ENCODE measurements at places on chromosomes 2 and 18.

- DNase-seq, result no peak
Measured at GRCh38 chr2:98486374-98486981, 41.8 kb downstream of the INPP4A start.

- DNase-seq, result no peak
Measured at GRCh38 chr2:163626639-163627109, 109.1 kb downstream of the FIGN start.

- DNase-seq, result no peak
Measured at GRCh38 chr2:51231071-51231470, 199.1 kb upstream of the NRXN1 start.

DNA sequence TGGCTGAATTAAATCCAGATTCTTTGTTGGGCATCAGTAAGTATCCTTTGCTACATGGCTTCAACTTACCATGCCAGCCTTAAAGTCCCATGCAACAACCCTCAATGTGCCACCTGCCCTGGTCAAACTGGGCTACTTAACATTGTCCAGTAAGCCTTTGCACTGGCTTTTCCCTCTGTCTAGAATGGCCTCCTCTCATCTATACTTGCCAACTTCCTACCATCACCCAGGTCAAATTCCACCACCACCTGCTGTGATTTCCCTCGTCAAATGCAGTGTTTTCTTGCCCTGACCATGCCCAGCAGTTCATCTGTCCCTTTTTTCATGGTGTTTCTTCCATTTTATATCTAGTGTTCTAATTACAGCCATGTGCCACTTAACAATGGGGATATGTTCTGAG lies 5.7 kb downstream of the KLHL23 start:
- no peak for DNase-seq

DNA sequence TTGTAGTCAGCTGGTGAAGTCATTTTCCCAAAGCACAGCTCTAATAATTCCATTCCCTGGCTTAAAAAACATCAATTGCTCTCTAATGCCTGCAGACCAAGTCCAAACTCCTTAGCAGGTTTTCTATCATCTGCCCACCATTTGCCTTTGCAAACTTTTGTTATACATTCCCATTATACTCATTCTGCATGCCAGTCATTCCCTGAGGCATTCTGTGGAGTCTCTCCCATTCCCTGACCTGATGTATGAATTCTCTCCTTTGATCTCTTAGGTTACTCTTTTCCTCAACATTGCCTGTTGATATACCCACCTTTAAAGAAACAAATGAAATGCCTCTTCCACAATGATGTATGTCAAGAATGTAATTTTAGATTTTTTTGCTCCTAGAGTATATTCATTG lies 852.0 kb upstream of the FSHR start:
- no peak for DNase-seq

DNA sequence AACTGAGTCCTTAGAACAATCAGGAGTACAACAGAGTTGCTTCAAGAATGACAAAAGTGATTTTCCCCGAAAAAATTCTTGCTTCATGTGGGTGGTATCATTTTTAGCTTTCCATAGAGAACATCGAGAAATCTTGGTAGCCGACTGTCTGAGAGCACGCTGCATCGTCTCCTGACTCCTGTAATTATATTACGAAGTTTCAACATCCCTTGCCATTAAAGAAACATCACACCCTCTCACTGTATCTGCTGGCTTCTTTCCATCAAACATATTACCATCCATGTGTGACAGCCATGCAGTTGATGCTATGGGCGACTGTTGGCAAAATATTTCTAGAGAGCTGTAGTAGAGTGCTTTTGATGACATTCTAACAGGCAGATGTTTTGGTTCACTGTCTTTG lies 311.2 kb downstream of the CMPK2 start:
- DNase-seq, result no peak

- DNase-seq, result no peak
Measured at GRCh38 chr2:234996069-234996940, 44.5 kb downstream of the SH3BP4 start.

GRCh38 chr2:219228041-219228910 lies 1.2 kb downstream of the ATG9A start:
- DNase-seq, result no peak

DNA sequence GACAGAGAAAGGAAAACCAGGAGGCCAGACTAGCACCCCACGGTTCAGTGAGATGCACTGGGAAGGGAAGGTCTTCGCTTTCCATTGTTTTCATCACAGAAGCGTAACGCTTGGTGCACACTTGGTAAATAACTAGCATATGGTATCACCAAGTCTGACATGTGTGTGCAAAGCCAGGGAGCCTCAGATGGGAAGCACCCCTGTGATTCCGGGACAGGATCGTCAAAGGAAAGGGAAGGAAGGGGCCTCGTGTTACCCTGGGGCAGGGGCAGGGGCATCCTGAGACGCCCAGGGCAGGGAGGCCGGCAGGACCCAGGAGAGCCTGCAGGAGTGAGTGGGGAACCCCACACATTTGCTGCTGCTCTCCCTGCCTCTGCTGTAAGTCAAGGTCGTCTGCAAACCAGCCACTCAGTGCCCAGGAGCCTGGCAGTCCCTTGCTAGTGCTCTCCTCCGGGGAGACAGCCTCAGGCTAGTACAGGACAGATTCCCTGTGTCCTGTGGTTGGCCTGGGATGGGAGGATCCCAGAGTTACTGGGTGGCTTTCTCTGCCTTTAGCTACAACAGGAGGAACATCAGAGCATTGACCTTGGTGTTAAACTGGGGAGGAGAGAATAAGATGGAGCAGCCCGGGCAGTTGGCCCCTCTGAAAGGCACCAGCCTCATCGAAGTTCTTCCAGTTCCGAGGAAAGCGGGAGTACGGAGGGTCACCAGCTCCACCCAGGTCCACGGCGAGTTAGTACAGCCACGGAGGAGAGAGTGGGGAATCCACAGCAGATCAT lies 192.5 kb downstream of the NDUFA10 start:
- DNase-seq, result no peak

GRCh38 chr2:16179701-16180416 lies 239.5 kb downstream of the MYCN start:
- DNase-seq, result no peak

DNA sequence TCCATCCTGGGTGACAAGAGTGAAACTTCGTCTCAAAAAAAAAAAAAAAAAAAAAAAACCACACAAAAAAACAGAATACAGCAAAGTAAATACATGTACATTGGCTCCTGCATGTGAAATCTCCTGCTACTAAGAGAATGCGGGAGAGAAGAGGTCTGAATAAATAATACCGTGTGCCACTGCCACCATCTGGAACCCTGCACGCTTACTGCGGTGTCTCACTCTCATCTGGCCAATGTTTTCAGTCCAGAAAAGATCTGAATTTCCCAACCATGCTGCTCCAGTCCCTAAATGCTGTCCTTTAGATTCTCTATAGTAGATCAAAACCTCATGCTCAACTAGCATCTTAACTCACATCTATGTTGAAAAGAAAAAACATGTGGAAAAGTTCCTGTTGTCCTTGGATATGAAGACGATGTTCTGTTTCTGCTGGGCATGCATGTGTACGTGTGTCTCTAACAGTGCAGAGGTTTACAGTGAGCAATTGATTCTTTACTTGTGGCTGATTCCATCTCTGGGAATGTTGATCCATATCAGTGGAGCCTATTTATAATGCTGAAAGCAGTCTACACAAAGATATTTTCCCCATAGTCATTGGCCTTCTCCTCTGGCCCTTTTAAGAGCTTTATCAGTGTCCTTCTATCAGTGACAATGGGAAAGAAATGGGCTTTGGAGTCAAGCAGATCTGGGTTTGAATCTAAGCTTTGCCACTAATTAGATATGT lies 11.9 kb downstream of the STON1 start:
- no peak for DNase-seq

GRCh38 chr18:58541146-58541788 lies 87.6 kb downstream of the ALPK2 start:
- DNase-seq, result no peak

- DNase-seq, result no peak
Measured at GRCh38 chr2:127672341-127673224, 2.7 kb downstream of the LIMS2 start.

DNA sequence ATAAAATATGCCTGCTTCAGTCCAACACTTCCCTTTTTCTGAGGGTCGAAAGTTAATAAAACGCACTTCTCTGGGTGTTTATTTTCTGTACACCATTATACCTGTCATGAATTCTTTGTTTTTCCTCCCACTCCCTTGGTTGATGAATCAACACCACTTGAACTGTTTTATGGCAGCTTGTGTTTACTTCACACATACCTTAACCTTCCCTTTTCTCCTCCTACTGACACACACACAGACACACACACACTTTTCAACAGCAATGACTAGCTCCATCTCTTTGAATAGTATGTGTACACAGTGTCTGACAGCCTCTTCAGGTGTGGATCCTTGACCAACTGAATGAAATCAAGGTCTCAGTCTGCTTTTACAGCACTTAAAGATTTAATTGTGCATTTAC lies 91.3 kb downstream of the SATB2 start:
- no peak for DNase-seq

GRCh38 chr2:111239107-111239506 lies 118.4 kb downstream of the BCL2L11 start:
- DNase-seq, result no peak

DNA sequence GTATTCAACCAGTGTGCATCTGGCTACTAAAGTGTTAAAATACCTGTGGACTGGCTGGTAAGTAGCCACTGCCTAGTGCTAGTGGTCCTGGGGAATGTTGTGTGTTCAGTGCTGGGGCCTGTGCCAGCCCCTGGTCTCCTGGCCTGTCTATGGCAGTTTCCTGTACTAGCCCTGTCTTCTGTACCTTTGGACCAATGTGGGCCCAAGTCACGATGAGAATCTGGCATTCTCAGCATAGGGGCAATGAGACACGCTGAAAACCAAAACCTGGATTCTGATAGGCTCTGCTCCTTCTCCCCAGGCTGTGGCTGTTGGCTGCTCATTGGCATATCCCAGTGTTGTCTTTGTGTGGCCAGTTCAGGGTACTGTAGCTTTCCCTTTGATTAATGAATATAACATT lies 170.4 kb downstream of the PTPRM start:
- no peak for DNase-seq

DNA sequence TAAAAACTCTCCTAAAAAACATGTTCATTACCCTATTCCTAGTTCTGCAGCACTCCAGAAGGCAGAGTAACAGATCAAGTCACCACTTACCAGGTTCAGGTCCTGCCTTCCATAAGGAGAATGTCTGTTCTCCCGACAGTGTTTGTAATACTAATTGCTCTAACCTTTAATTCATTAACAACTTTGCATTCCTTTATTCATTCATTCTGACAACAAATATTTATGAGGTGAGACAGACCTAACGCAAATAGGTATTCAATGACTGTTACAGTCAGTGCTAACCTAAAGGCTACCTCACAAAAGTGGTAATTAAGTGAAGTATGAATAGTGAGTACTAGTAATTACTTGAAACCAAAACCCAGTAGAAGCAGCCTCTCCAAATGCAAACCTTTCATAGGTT lies 224.0 kb downstream of the AFF3 start:
- no peak for DNase-seq

DNA sequence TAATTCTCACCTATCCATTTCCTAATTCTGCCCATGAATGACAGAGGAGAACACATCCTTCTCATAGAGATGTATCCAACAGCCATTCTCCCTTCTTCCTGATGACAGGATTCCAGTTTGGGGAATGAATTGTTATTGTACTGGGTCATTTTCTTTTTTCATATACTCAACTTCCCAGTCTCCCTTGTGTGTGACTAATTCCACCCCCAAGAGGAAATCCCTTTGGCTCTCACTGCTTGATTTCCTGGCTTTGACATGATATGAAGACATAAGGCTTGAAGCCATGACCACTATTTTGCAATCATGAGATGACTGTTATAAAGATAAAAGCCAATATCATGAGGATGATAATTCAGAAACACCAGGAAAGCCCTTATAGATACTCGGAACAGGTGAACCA lies 384.7 kb upstream of the ACVR2A start:
- no peak for DNase-seq

GRCh38 chr2:3675687-3676086 lies 17.7 kb downstream of the ALLC start:
- no peak for DNase-seq

- DNase-seq, result no peak
Measured at GRCh38 chr2:50791271-50791670, 240.7 kb downstream of the NRXN1 start.

DNA sequence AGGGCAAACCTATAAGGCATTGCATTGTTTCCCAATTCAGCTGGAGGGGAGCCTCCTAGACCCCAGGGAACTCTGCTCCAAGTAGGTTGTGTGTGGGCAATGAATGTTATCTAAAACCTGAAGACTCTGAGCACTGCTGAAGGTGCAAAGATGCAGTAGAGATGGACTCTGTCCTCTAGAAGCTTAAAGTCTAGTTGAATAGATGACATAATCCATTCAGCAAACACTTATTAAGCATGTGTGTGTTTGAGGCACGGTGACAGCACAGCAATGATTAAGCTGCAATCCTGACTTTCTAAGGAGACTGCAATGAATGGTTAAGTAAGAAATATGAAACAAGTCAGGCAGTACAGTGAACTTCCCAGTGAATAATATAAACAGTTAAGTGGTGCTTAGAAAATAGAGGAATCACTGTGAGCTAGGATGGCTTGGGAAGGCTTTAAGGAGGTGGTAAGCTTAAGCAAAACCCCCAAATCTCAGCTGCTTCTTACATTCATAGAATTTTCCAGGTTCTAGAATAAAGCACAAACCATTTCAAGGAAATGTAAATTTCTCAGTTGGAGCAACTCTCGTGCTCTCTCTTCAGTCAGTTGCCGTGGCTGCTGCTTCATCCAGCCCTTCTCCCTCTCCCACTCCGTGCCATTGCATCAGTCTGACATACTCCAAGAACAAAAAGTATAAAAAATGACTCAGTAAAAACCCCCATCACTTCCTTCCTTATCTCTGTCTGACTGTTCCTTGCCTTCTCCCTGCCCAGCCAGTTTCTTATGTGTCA lies 19.1 kb downstream of the MXD1 start:
- no peak for DNase-seq

DNA sequence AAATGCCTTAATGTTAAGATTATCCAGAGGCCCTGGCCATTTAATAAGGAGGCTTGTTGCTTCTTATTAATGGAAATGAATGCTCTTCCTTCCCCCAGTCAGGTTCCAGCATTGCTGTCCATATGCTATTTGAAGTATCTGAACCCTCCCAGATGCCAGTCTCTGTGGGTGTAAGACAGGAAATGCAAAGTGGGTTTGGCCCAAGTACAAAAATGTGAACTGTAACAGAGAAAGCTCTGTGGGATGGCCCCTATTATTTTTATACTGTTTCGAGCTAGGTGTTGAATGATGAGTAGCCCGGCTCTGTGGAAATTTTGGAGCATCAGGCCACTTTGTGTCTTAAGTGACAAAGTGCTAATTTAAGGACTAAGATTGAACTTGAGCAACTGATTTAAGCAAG lies 141.0 kb downstream of the UXS1 start:
- DNase-seq, result no peak

DNA sequence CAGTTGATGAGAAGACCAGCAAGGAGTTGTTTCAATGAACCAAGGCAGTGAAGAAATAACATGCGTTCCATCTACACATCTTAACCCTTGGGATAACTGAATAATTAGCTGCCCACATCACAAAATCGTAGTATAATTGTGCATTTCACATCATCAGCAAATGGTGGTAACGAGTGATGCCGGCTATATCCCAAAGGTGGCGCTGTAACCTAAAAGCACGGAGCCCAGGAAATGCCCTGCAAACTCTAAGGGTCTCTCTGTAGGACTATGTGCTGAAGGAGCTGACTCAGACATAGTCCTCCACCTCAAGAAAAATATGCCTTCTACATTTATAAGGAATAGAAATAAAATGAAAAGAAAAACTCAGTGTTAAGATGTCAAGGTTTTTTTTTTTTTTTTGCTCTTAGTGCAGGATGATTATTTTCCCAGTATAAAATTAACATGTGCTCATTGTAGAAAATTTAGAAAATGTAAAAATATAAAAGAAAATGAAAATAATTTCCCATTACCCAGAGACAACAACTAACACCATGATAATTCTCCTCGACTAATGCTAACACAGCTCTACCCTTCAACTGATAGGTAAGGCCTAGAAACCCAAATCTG lies 23.1 kb upstream of the DSG3 start:
- DNase-seq, result no peak

All from lower lobe of right lung (tissue), 2 donors.